ENCODE measurements at places on chromosomes 11 and 22. TPM values are rescaled to one million over a fixed set of nuclear protein-coding genes. Genes with fewer than 3 reads are reported as not detected.

GRCh38 chr11:92268546-92268945 is 43.9 kb downstream of the FAT3 start:
- DNase-seq = peak; percentile 30

DNA sequence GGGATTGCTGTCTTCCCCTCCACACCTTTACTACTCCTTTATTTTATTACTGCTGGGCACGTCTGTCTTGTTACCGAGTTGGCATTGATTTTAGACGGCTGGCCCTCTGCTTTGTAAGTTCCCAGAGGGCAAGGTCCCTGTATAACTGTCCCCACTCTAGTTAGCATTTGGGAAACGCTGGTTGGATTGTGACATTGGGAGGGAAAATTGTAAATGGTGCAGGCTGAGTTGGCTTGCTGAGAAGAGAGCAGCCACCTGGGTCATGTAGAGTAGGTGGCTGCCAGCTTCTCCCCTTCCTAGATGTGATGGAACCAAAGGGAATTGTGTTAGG is 1.7 kb downstream of the TAB1 start:
- no peak for DNase-seq

- peak; percentile 84 for DNase-seq
Measured at GRCh38 chr22:37849089-37849751, at the start of gene EIF3L. EIF3L (plus strand) TSS chr22:37849419; CDS start chr22:37849450, 31 bp downstream.

GRCh38 chr11:30889143-30889794 is 303.1 kb upstream of the MPPED2 start:
- peak; percentile 17 for DNase-seq

GRCh38 chr22:36546092-36546804 is 17.3 kb upstream of the EIF3D start:
- peak; percentile 23 for DNase-seq

GAL3ST1 gene
- 0.13 TPM for total RNA-seq

- no peak for DNase-seq
Measured at GRCh38 chr11:107157809-107158187, 139.5 kb upstream of the GUCY1A2 start.
